Caki2 (cell line): ENCODE measurements at places on chromosomes 2 and 18. TPM values are rescaled to one million over a fixed set of nuclear protein-coding genes. Genes with fewer than 3 reads are reported as not detected.

CDK15 gene
- 0.12 and 0.27 TPM in 2 replicates for total RNA-seq

VWA3B gene
- not detected in 2 replicates for total RNA-seq

UGT1A4 gene
- 0.10 and 3.3 TPM in 2 replicates for total RNA-seq

SP5 gene
- total RNA-seq, result 0.26 and 1.8 TPM in 2 replicates

ATF2 gene
- 18.0 and 21.5 TPM in 2 replicates for total RNA-seq

FN1 gene
- total RNA-seq, result 3,498 and 3,981 TPM in 2 replicates

TMEM178A gene
- total RNA-seq, result 0.24 TPM in 1 of 2 replicates, not detected in the other

CPS1 gene
- total RNA-seq, result 0.23 and 0.95 TPM in 2 replicates

CTNNA2 gene
- total RNA-seq, result 0.09 TPM in 1 of 2 replicates, not detected in the other

DNAJC5G gene
- total RNA-seq, result not detected in 2 replicates

INHBB gene
- 48.3 and 52.0 TPM in 2 replicates for total RNA-seq

LINC00305 gene
- total RNA-seq, result not detected in 2 replicates

COL6A3 gene
- 0.41 and 0.98 TPM in 2 replicates for total RNA-seq

IL18RAP gene
- not detected in 2 replicates for total RNA-seq

GRCh38 chr2:113876503-113877387 lies 13.1 kb upstream of the ACTR3 start:
- DNase-seq, result no peak

GRCh38 chr2:11145350-11145749 lies 9.9 kb upstream of the SLC66A3 start:
- DNase-seq, result no peak

DNA sequence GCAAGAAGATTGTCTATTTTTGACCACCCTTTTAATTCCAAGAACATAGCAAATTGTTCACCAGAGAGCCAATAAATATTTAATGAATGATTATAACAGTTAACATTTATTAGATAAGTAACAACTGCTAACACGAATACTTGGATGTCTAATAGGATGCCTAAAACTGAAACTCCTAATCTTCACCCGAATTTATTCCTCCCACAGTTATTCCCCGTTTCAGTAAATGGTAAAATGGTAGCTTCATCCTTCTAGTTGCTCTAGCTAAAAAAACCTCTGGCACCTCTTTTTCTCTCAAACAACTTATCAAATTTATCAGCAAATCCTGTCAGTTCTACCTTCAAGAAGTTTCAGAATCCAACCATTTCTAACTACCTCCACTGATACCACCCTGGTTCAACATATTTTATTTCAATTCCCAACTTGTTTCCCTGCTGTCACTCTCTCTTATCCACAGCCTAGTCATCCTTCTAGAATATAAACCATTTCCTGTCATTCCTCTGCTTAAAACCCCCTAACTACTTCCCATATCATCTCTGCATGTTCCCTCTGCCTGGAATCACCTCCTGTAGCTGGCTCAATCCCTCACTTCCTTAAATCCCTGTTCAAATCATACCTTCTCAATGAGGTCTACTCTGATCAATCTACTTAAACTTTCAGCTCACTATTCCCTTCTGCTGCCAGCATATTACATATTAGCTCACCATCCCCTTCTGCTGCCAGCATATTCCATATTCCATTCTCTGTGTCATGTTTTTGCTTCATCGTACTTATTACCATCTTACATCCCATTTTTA lies 93.8 kb downstream of the ROCK2 start:
- no peak for DNase-seq

DNA sequence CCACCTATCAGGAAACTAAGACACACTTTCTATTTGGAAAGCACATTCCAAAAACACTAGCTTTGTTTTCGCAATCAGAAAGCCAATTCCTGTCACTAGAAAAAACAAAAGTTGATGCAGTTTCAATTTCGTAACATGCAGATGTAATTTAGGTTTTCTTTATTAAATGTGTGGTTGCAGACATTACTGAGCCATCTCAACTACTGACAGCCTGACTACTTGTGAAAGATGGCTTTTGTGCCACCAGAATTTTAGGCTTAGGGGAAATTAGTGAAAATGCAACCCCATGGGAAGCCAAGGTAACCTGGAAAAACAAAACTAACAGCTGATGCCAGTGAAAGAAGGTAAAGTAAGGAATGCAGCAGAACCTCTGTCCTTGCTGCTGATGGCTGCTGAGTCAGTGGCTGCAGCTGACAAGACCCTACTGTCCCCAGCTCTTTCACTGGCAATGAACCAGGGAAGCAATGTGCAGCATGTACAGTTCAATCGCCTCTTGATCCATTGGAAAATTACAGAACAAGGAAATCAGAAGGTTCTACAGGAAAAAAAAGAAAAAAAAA lies 34.9 kb downstream of the FEZ2 start:
- DNase-seq, result no peak

GRCh38 chr2:219149667-219150066 lies 10.9 kb downstream of the NHEJ1 start:
- no peak for DNase-seq

- no peak for DNase-seq
These were observed 60.3 kb upstream of the GREB1L start for GRCh38 chr18:21181766-21182165.

DNA sequence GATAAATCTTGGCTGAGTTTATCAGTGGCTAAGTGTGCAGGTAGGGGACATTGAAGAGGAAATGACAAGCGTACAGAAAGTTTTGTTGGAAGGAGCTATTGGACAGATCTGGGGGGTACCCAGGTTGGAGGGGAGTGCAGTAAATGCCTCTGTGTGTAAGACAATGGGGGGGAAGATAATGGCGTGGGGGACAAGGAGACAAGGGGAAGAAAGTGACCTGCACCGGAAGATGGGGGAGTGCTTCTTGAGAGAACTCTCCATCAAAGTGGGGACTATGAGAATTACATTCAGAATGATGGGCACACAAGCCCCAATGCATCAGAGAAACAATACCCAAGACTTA lies 190.0 kb downstream of the ALPK2 start:
- no peak for DNase-seq

DNA sequence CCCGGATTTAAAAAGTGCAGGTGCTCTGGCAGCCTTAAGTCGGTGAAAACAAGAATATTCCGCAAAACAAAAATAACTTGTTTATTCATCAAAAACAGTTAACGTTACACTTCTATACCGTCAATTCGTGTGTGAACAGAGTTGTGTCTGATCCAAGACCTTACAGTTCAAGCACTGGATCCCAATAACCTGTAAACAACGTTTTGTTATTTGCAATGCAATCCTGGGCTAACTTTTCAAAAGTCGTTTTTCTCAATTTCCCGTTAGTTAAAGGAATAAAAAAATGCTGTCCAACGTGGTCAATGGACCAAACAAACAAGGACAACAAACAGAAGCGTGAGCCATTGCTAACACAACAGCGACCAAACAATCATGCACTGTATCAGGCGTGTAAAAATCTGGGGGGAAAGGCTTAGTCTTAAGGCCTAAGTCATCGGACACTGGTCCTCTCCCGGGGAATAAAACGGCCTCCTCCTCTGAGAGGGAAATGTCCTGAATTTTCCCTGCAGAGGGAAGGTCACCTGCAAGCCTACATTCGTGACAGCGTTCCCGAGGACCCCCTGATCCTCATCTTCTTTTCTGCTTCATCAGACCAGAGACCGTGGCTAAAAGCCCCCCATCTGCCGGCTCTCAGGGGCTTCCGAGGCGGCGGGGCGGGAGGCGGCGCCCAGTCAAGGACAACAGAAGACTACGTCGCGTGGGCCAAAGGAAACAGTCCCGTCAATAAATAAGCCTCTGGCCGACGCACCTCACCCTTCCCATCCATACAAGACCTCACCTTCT lies 490 bp downstream of the NDUFS1 start:
- no peak for DNase-seq

- no peak for DNase-seq
These were observed 50.7 kb downstream of the PIK3C3 start for GRCh38 chr18:42005782-42006181.

DNA sequence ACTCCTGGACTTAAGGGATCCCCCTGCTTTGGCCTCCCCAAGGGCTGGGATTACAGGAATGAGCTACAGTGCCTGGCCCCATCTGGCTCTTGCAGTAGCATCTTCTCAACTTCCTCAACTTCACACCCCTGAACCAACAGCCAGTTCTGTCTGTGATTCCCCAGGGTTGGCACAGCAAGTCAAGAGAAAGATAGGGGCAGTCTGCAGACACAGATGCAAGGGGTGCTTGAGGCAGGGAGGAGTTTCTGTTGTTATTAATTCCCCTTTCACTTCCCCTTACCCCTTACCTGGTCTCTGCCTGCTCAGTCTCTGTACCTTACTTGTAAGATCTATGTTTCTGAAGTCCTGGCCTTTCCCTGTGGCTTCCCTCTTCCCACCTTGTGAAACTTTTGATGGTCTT lies 54.1 kb upstream of the MEX3C start:
- no peak for DNase-seq

DNA sequence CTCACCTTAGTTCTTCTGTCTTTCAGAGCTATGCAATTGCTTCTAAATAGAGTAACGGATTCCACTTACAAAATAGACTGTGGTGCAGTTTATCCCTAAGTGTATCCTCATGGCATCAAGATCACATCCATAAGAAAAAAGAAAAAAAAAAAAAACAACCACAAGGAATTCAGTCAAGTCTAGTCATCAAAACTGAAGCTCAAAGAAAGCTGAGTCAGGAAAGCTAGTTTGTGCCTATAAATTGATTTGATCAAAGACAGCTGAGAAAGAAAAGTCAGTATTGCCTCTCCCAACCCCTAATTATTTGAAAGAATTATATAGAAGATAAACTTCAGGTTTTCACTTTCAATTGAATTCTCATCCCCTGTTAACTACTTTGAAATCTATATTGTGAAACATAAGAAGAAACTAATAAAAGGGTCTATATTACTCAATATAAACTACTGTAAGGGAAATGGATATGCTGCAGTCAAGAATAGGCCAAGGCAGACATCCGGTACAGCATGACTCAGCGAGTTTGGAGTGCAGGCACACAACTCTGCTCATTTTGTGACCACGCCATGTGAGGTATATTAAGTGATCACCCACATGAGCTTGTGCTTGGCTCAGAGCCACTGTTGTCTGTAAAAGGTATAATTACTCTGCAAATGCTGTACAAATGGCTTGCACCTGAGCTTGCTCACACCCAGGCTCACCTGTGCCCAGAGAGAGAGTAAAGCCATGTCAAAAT lies 568.1 kb upstream of the CRIM1 start:
- DNase-seq, result no peak

DNA sequence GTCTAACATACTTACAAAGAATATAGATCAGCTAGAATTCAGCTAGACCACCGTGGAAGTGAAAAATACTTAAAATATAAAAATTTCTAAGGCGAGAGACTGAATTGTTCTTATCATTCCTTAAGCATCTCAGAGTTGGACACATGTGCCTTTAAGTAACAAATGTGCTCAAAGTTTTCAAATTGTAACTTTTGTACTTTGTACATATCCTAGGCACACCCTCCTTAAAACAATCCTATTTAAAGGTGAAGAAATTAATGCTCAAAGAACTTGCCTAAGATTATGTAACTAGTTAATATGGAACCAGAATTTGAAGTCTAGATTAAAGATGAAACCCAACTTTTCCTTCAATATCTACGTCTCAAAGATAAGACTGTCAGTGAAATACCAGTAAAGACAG lies 74.1 kb downstream of the EML4 start:
- no peak for DNase-seq

- no peak for DNase-seq
These were observed 60.3 kb upstream of the LMAN1 start for GRCh38 chr18:59419386-59419785.

DNA sequence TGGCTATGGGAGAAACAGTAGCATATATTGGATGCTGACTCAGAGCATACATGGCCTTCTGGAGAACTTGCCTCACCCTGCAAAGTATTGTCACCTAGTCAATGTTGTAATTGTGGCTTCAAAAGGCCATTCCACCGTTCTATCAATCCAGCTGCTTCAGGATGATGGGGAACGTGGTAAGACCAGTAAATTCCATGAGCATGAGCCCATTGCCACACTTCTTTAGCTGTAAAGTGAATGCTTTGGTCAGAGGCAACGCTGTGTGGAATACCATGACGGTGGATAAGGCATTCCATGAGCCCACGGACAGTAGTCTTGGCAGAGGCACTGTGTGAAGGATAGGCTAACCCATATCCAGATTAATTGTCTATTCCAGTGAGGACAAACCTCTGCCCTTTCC lies 1300.1 kb upstream of the ACVR2A start:
- no peak for DNase-seq

DNA sequence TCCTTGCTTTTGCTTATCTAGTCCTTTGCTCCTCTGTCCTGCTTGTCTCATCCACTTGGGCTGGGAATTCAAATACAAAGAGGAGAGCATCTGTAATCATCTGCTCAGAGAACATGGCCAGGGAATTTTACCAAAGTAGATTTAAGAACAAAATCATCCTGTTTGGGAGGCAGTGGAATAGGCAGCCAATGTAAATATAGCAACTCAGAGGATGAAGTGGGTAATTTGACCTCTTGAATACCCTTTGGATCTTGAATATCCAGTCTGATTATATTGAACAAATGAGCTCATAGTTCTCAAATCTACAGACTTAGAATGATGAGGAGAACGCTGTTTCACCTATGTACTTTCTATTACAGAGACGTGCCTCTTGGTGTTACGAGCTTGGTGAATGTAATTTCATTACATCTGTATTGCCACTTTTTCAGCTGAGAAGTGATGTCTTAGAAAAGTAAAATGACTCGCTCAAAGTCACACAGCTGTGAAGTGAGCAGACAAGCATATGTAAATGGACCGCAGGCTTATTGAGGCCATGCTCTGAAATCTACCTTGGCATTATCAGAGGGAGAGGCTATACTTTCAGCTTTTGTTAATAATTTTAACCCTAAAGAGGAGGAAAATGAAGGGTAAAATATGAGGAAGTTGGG lies 266.3 kb downstream of the MTX2 start:
- peak; percentile 25 for DNase-seq

DNA sequence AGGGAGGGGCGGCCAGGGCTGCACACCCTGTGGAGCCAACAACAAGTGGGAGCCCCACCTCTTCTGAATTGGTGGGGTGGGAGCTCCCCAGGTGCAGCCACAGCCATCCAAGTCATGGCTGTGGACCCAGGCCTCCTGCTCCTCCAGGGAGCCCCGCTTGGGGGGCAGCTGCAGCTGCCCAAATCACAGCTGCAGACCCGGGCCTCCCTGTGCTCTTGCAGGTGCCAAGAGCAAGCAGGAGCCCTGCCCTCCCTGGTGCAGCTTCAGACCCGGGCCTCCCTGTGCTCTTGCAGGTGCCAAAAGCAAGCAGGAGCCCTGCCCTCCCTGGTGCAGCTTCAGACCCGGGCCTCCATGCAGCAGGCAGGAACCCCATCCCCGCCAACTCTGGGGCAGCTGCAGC lies 46.5 kb upstream of the COX7A2L start:
- no peak for DNase-seq

DNA sequence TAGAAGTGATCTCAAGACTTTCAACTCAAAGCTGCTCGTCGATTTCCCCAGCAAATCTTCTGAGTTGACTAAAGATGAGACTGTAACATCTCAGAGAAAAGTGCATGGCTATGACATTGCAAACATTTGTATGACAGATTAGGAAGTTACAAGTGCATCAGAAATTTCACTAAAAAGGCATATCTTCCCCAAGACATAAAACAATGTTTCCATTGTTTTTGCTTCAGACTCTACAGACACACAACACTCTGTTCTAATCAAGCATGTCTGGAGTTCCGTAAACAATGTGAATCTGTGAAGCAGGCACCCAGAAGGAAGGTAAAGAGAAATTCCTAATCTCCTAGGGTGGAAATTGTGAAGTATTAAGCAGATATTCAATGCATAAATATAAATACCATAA lies 144.6 kb upstream of the LYPD1 start:
- DNase-seq, result no peak
